RKO (cell line): ENCODE measurements at places on chromosomes 16 and 17.

- no peak for DNase-seq
Measured at GRCh38 chr16:73288520-73288919, 240.6 kb upstream of the ZFHX3 start.

GRCh38 chr17:14381606-14382005, 80.7 kb downstream of the HS3ST3B1 start:
- no peak for DNase-seq

DNA sequence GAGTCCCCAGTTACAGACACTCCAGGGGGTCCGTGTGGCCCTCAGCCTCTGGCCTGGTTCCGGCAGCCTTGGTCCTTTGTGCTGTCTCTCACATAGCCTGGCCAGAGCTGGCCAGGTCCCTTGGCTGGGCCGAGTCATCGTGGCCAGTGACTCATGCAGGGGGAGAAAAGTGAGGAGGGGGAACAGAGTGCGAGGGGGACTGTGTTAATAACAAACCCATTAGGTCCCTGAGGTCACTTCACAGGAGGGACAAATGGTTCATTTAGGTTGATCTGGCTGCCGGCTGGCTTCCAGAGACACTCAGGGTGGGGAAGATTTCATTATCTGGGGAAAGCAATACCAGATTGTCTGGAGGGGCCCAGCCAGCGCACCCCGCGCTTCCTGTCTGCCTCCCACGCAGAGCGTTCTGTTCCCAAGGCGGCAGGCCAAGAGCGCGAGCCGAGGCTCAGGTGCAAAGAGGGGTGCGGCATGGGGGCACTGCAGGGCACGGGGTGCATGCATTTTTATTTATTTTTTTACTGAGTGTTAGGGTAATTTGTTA, 223.1 kb downstream of the SEC14L1 start:
- no peak for DNase-seq

GRCh38 chr16:68005786-68006286, 6.6 kb upstream of the DPEP2 start:
- no peak for DNase-seq

GRCh38 chr17:8160741-8161221, 2.0 kb downstream of the VAMP2 start:
- DNase-seq, result no peak

- DNase-seq, result no peak
Measured at GRCh38 chr16:27483088-27483437, 66.7 kb downstream of the GTF3C1 start.

- DNase-seq, result no peak
Measured at GRCh38 chr17:79114458-79115301, 40.1 kb downstream of the ENGASE start.

GRCh38 chr17:36937001-36937958, at the start of gene LHX1:
LHX1 (plus strand) TSS chr17:36937475; CDS start chr17:36938198, 723 bp downstream.
- no peak for DNase-seq

DNA sequence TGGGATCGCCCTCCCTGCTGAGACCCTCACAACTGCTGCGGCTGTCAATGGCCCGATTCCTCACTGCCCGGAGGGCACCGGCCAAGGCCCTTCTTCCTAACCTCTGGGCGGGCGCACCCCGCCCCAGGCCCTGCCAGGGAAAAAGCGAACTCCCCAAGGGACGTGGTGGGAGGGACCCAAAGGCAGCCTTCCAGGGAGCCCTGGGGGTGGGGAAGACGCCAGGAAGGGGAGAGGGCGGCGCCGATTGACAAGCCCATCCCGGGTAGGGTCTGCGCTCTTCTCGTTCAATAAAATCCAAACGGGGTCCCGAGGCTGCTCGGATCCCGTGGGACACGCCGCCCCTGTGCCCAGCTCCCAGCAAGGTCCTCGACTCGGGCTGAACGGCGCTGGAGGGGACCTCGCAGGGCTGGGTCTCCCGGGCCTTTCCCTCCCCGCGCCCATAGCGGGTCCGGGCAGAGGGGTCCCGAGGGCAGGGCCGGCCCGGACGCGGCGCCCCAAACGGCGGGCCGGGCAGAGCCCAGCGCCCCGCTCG, 416 bp downstream of the KIFC3 start:
- DNase-seq, result peak; percentile 43

DNA sequence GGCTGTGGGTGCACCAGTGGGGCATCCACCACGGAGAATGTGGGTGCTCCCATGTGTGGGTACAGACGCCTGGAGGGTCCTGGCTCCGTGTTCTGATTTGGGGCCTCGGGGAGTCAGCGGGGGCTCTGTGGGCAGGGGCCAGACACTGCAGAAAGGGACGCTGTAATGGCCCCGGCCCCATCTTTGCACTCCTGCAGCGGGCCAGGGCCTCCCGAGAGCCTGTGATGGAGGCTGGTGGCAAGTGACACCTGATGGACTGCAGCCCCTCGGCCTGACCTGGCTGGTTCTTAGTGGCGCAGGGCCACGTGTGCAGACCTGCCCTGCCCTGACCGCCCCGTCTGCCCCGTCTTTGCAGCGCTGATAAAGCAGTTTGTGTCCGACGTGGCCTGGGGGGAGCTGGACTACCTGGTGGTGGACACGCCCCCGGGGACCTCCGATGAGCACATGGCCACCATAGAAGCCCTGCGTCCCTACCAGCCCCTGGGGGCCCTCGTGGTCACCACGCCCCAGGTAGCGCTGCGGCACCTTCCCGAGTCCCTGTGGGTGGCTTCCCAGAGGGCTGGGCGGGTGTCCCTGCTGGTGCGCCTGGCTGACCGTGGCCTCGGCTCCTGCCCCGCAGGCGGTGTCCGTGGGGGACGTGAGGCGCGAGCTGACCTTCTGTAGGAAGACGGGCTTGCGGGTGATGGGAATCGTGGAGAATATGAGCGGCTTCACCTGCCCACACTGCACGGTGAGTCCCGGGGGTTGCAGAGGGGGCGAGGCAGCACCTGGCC, 4.7 kb downstream of the NUBP2 start:
- DNase-seq, result no peak

DNA sequence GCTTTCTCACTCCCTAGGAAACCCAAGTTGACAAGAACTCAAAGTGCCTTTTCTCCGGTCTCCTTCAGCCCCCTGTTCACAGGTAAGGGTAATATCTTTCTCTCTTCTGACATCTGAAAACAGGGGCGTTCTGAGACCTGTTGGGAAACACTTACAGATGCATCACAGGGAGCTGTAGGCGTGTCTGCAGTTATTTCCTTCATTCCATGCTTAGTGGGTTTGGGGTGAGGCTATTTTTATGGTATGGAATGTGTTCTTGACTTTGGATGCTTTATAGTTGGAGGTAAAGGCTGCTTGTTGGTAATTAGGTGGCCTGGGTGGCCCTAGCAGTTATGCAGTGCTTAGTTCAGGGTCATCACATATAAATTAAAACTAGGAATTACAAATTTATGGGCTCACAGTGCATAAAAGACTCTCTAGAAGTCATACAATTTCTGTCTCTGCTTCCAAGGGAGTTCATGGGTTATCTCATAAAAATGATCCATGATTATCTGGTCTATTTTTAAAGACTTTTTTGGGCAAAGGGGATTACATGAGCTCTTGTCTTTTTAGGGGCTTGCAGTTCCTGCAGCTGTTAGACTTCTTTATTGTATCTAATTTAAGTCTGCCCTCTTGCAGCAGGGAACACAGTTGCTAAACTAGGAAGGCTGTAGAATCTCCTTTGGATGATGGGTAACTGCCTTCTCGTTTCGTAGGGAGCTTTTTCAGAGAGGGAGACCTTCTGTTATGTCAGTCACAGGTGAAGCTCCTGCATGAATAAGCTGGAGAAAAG, 10.2 kb downstream of the SOCS7 start:
- DNase-seq, result no peak
